ENCODE measurements at places on chromosomes 13 and 19.

DNA sequence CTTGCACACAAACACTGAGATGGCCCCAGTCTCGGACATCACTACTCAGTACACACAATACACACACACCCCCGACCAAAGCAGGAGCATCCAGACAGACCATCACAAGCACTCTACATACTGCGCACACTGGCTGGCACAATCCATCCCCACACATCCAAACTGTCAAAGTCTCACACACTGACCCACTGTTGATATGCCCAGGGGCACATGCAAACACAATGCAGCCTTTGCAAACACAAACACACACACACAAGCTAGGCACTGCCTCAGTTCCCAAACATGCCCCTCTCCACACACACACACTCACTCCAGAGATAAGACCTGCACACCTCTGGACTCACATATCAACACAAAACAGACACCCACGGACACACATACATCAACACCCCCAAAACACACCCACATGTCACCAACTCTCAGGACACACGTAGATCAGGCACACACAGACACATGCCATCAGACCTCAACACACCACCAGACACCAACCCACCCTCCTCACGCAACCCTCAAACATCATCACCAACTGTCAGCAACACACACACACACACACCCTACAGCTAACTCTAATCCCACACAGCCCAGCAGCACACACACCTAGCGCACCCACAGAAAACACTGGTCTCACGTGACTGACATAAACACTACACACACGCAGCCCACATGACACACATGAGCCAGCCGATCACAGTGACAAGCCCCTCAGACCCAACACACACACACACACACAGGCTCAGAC is 1.9 kb downstream of the BBC3 start:
- DNase-seq: peak; percentile 40

GRCh38 chr13:49271264-49271663 is 23.5 kb downstream of the CDADC1 start:
- DNase-seq: no peak

GRCh38 chr19:46350758-46351159 is 3.9 kb downstream of the PPP5C start:
- no peak for DNase-seq

GRCh38 chr19:37979547-37980082 is 72.6 kb downstream of the SIPA1L3 start:
- DNase-seq: no peak

DNA sequence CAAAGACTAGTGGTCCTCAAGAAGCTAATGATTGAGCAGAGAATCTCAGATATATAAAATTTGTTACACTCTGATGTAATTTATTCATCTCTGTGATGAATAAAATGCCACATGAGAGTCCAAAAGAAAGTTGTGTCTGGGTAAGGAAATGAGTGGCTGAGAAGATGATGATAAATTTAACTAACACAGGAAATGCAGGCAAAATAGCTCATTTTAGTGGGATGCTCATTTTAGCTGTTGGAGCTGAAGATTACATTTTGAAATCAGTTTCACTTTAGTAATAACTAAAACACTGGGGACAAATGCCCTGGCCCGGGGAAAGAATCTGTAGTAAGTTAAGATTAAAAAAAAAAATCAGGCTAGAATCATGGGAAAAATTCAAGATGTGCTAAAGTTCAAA is 35.2 kb downstream of the SPRY2 start:
- DNase-seq: no peak

DNA sequence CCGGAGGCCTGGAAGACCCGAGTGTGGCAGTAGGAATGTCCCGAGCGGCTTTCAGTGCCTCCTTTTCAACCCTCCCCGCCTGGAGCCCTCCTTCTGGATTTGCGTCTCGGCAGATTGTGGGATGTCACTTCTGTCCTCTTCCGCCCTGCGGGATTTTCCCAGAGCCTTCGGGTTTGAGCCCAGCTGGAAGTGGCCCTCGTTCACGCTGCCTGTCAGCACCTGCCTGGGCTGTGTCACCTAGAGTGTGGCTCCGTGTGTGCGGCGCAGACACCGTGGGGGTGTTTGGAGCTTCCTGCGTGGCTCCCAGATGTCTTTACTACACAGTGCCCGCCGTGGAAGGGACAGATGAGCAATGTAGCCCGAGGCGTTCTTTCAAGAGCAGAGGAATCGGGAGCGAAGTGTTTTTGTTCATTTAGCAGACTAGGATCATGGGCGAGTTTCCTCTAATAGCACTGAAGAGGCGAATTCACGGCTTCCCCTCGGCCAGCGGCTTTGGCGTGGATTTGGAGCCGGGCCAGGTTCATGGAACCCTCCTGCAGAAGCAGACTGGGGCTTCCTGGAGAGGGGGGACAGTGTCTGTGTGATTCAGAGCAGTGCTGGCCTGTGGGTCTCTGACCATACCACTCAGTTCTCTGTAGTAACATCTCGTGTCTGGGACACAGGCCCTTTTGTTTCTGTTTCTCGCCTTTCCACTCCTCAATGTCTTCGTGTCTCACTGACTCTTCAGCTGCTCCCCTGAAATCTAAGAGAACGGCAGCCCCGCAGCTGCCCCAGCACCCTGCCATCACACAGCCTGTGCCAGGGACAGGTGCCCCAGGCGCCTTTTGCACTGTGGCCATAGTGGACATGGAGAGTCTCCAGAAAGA is 68.0 kb downstream of the KDM4B start:
- DNase-seq: no peak

DNA sequence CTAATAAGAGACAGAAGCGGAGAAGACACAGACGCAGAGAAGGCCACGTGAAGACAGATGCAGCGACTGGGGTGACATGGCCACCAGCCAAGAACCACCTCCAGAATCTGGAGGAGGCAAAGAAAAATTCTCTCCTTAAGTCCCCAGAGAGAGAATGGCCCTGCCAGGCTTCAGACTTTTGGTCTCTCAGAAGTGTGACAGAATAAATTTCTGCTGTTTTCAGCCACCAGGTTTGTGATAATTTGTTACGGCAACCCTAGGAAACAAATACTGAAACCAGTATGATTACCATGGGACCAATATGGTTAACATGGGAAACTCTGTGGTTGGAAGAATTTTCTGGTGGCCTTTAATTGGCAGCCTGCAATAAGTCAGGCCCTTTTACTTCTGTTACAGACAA is 63.9 kb upstream of the DOCK9 start:
- no peak for DNase-seq

- no peak for DNase-seq
These were observed 15.6 kb upstream of the FBXO17 start for GRCh38 chr19:38990949-38991697.

DNA sequence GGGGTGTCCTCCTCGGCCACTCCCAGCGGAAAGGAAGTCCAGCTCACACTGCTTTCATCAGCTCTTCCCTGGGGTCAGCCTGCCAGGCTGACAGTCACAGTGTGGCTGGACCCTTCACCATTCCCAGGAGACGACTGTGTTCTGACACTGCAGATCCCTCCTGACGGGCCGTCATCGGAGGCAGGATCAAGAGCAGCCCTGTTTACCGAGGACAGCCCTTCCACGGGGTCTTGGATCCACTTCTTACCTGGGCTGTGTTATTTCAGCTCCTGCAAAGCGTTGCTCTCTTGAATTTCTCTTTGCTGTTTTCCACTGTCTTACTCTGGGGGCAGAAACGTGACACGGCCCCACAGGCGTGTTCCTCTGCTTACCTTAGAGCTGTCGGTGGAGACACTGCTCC is 149.9 kb upstream of the SOX1 start:
- no peak for DNase-seq

GRCh38 chr13:51101636-51102235 is 9.3 kb downstream of the C13orf42 start:
- no peak for DNase-seq

- DNase-seq: no peak
These were observed 12.5 kb downstream of the PEPD start for GRCh38 chr19:33508941-33509614.

All from neural progenitor cell (in vitro differentiated cells).